ENCODE measurements at places on chromosomes 2 and 18. TPM values are rescaled to one million over a fixed set of nuclear protein-coding genes. Genes with fewer than 3 reads are reported as not detected.

SIX2 gene
- total RNA-seq, result 0.39 TPM

ABCB11 gene
- 0.79 TPM for total RNA-seq

M1AP gene
- 0.99 TPM for total RNA-seq

CLEC4F gene
- total RNA-seq, result 0.10 TPM

CFAP65 gene
- not detected for total RNA-seq

SPATS2L gene
- 55.1 TPM for total RNA-seq

PCARE gene
- 0.10 TPM for total RNA-seq

MYCN gene
- total RNA-seq, result 15.6 TPM

CERKL gene
- not detected for total RNA-seq

KIF5C gene
- 2.3 TPM for total RNA-seq

GREB1 gene
- 2.7 TPM for total RNA-seq

RAMP1 gene
- total RNA-seq, result 12.5 TPM

LRP1B gene
- total RNA-seq, result 1.7 TPM

IL1R2 gene
- total RNA-seq, result 15.6 TPM

KATNAL2 gene
- 6.3 TPM for total RNA-seq

NR4A2 gene
- total RNA-seq, result 5.9 TPM

CAPN14 gene
- 0.49 TPM for total RNA-seq

PFN4 gene
- 0.49 TPM for total RNA-seq

DAPL1 gene
- 41.6 TPM for total RNA-seq

DTNA gene
- 14.1 TPM for total RNA-seq

SCN9A gene
- 13.3 TPM for total RNA-seq

HOXD11 gene
- not detected for total RNA-seq

RBM43 gene
- total RNA-seq, result 9.7 TPM

CETN1 gene
- not detected for total RNA-seq

SERPINB2 gene
- total RNA-seq, result 153 TPM

G6PC2 gene
- total RNA-seq, result not detected

RIT2 gene
- not detected for total RNA-seq

PKDCC gene
- 48.9 TPM for total RNA-seq

LYPD6 gene
- 5.1 TPM for total RNA-seq
